SHP77 (cell line): ENCODE measurements at places on chromosomes 3 and 15.

GRCh38 chr3:7745711-7746110 lies 755.9 kb upstream of the LMCD1 start:
- DNase-seq: no peak

GRCh38 chr15:40287505-40287904 lies 4.6 kb upstream of the ANKRD63 start:
- no peak for DNase-seq

GRCh38 chr3:140972833-140973232 lies 31.2 kb downstream of the SLC25A36 start:
- DNase-seq: peak; percentile 6

DNA sequence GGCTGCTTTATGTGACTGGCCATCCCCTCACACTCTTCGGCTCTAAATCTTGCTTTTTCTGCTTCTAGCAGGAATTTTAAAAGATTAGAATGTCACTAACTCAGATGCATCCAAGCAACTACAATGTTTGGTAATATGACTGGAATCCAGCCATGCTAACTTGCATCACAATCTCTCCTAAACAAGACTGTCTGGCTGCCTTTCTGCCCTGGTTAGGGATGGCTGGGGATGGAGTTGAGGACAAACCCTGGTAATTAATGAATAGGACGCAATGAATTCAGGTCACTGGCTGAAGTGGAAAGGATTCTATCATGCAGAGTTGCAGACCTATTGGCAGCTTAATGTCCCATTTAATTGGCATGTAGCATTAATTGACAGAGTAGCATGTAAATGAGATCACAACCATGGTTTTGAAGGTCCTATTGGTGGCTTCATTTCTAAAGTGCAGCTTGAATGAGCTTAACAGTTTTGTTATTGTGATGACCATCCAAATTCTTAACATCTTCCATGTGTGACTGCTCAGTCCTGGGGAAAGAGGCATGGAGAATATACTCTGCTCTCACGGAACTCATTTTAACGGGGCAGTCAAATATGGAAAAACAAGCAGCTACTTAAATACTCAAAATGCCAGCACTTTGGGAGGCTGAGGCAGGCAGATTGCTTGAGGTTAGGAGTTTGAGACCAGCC lies 21.7 kb downstream of the NMNAT3 start:
- DNase-seq: no peak

- no peak for DNase-seq
Measured at GRCh38 chr3:84442533-84442932, 516.3 kb upstream of the CADM2 start.

GRCh38 chr3:141063831-141064230 lies 12.7 kb downstream of the SPSB4 start:
- DNase-seq: no peak

DNA sequence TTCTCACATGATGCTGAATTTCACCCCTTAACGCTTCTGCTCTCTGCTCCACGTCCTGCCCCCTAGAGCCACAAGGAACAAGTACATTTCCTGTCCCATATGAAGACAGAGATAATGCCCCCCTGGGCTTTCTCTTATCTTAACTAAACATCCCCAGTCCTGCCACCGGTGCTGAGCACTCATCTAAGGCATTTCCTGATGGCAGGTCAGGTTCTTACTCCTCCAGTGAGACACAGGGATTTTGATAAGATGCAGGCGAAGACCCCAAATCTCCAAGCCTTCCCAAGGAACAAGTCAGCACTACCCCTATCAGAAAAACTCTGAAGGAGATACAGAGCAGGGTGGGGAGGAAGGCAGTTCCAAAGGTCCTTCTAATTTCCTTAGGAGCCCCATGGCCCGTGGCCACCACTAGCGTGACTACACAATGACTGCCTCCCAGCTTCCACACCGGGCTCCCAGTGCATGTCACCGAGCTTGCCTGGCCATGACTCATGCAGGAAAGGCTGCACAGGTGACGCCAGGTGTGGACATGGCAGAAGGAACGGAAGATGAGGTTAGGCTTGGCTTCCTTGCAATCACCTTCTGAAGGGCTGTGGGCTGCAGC lies 152.9 kb downstream of the XXYLT1 start:
- no peak for DNase-seq
